ENCODE measurements at places on chromosomes 2 and 18. TPM values are rescaled to one million over a fixed set of nuclear protein-coding genes. Genes with fewer than 3 reads are reported as not detected.

BCL11A gene
- 1.6 TPM for total RNA-seq

TSPYL6 gene
- total RNA-seq = not detected

ZBTB14 gene
- total RNA-seq = 15.5 TPM

SLC35G4 gene
- total RNA-seq = 0.14 TPM

COBLL1 gene
- 8.9 TPM for total RNA-seq

IER3IP1 gene
- total RNA-seq = 23.9 TPM

COL6A3 gene
- 482 TPM for total RNA-seq

ATF2 gene
- total RNA-seq = 66.9 TPM

GPAT2 gene
- total RNA-seq = 1.3 TPM

ITPRID2 gene
- total RNA-seq = 98.5 TPM

STK25 gene
- 272 TPM for total RNA-seq

VIT gene
- total RNA-seq = 0.22 TPM

SLC4A5 gene
- total RNA-seq = 0.29 TPM

ANKRD62 gene
- not detected for total RNA-seq

SEPTIN2 gene
- 339 TPM for total RNA-seq

FEV gene
- total RNA-seq = not detected

ANKRD30BL gene
- total RNA-seq = 0.14 TPM

NGEF gene
- total RNA-seq = 0.57 TPM

LOXL3 gene
- total RNA-seq = 2.9 TPM

UGT1A1 gene
- not detected for total RNA-seq

KCNIP3 gene
- 0.57 TPM for total RNA-seq

ASTL gene
- total RNA-seq = not detected

MEIS1 gene
- total RNA-seq = 84.9 TPM

INSIG2 gene
- total RNA-seq = 7.2 TPM

RAD51AP2 gene
- total RNA-seq = under 0.01 TPM

OSR1 gene
- total RNA-seq = 6.6 TPM

CYTIP gene
- total RNA-seq = not detected

ZEB2 gene
- total RNA-seq = 50.1 TPM

CCBE1 gene
- total RNA-seq = 0.44 TPM

ITGB1BP1 gene
- 39.7 TPM for total RNA-seq

SERPINB8 gene
- 42.7 TPM for total RNA-seq

CCDC150 gene
- 3.7 TPM for total RNA-seq

FAP gene
- total RNA-seq = 272 TPM

PRSS56 gene
- not detected for total RNA-seq

UGT1A3 gene
- not detected for total RNA-seq

ZNF521 gene
- total RNA-seq = 41.8 TPM

LRP2 gene
- not detected for total RNA-seq

RAB1A gene
- 71.7 TPM for total RNA-seq

KIF5C gene
- 0.14 TPM for total RNA-seq

ACOXL gene
- total RNA-seq = not detected

COPS9 gene
- total RNA-seq = 41.4 TPM

RAB11FIP5 gene
- 51.0 TPM for total RNA-seq

GRP gene
- not detected for total RNA-seq
